ENCODE measurements at places on chromosomes 11 and 22.
A peak's percentile ranks its signal among the peaks of the same experiment; 100 is the strongest.

DNA sequence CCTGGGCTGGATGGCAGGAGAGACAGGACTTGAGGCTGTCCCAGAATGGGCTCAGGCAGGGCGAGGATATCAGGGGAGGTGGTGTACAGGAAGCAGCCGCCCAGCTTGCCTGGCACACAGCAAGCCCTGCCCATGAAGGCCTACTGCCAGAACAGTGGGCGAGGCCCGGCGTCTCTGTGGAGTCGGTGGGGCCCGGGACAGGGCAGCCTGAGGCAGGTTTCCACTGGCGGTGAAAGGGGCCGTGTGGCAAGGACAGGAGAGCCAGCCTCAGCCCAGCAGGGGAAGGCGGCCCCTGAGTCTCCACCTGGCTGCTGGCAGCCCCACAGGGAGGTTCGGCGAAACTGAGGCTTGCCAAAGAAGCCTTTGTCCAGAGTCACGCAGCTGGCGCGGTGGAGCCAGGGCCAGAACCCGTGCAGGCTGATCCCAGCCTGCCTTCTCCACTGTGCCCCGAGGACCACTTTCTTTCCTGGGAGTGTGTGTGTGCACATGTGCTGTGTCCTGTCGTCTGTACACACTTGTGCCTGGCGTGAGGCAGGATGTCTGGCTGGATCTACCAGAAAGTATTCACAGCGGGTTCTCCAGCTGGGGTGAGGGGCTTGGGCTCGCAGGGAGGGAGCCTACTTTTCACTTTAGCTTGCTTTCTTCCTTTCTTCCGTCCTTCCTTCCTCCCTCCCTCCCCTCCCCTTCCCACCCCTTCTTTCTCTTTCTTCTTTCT, 1.2 kb downstream of the TSPO start:
- ATAC-seq = peak; percentile 69

GRCh38 chr11:5204787-5205186, 4.3 kb upstream of the OR51V1 start:
- ATAC-seq = no peak

- ATAC-seq = no peak
Observed at GRCh38 chr22:33835265-33835664, 85.0 kb downstream of the LARGE1 start.

GRCh38 chr11:111912535-111912934, at the start of gene HSPB2:
HSPB2 (plus strand) TSS chr11:111912734; CDS start chr11:111912830, 96 bp downstream.
- ATAC-seq = peak; percentile 44

DNA sequence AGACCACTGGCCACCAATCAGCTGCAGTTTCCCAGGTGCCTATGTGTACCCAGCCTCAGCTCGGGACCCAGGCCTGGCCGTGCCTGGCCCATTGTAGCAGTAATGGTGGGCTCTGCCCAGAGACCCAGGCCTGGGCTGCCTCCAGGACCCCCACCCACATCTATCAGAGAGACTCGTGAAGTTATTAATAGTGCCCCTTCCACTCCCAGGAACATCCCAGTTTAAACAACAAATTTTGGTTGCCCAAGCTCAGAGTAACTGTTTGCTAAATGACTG, 42.5 kb downstream of the IGLL5 start:
- no peak for ATAC-seq

DNA sequence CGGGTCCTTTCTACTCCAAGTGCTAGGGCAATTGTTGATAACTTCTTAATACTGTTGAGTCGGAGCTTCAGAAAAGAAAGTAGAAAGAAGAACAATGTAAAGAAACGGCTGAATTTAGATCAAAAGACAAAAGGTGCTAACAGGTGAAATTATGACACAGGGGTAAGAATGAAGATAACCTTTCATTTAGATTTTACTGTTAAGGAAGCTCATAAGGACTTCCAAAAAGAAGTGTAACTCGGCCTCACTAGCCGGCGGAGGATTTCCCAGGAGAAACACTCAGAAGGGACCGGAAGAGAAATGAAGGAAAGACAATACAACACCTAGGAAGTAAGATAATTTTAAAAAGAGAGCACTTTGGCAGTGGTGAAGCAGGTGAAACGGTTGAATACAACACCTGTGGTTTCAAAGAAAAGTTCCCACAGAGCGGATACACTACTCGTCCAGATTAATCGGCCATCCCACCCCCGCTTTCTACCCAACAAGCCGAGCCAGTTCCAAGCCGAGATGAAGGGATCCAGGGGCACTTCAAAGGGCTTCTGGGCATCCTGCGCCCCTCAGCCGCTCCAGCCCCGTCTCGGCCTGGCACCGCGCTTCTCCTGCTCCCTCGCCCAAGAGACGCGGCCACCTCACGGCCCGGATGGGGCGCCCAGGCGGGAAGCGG, 737 bp downstream of the PPP2R1B start:
- ATAC-seq = no peak

DNA sequence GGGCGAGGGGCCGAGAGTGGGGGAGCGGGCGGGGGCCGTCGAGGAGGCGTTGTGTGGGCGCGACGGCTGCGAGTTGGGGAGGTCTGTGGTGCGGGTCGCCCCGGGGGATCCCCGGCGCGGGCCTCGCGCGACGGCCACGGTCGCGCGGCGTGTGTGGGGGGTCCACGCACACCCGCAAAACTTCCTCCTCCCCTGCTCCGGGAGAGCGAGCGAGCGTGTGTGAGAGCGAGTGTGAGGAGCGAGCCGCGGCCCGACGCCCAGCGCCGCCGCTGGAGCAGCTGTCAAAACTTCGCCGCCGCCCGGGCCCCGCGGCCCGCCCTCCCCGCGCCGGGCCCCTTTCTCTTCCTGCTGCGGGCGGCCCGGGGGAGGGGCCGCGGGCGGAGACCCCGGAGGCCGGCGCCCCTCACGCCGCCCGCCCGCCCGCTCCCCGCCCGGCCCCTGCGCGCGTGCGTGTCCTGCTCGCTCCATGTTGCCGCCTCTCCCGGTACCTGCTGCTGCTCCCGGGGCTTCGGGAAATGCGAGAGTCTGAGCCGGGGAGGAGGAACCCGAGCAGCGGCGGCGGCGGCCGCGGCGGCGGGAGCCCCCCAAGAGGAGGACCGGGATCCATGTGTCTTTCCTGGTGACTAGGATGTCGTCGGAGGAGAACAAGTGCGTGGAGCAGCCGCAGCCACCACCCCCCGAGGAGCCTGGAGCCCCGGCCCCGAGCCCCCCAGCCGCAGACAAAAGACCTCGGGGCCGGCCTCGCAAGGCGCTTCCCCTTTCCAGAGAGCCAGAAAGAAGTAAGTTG, 9.0 kb upstream of the CCT8L2 start:
- ATAC-seq = peak; percentile 53

DNA sequence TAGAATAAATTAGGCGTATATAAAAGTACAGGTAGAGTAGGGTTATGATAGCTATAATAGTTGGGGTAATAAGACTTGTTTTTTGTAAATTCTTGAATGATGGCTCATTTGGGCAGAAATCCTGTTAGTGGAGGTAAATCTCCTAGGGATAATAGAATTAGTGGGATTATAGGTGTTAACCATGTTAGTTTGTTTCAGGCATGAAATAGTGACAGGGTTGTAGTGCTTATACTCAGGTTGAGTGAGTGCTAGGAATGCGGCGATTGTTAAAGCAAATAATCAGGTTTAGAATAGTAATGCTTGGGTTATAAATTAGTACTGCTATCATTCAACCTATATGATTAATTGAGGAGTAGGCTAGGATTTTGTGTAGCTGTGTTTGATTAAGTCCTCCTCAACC, 297.1 kb downstream of the DYNC2H1 start:
- ATAC-seq = no peak

DNA sequence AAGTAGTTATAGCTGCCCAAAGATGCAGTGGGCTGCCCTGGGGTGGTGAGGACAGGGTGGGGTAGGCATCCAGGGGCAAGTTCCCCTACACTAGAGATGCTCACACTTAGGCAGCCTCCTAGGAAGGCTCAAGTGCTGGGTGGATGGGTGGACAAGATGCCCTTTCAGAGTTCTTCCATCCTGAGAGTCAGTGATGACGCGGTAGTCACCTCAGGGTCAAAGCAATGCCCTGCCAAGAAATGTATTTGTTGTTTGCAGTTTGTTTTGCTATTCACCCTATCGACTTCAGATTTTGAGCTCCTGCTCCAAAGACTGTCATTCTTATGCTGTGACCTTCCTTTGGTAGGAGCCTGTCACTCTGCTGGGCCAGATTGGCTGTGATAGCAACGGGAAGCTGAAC, 18.9 kb downstream of the POLA2 start:
- no peak for ATAC-seq

DNA sequence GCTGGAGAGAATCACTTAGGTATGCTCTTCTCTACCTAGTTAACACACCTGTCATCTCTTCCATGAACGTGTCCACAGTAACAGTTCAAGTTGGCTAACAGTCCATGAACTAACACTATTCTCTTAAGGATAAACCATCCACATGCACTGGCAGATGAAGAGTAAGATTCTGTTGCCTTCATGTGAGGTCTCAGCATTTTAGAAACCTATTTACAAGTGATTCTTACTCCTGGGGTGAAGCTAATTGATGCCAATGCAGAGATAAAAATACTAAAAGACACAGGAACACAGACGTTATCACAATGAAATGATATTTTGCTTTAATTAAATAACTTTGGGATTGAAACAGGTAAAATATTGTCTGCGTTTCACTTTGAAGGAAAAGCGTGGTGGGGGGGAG, 1.3 kb downstream of the LRRC4C start:
- no peak for ATAC-seq

DNA sequence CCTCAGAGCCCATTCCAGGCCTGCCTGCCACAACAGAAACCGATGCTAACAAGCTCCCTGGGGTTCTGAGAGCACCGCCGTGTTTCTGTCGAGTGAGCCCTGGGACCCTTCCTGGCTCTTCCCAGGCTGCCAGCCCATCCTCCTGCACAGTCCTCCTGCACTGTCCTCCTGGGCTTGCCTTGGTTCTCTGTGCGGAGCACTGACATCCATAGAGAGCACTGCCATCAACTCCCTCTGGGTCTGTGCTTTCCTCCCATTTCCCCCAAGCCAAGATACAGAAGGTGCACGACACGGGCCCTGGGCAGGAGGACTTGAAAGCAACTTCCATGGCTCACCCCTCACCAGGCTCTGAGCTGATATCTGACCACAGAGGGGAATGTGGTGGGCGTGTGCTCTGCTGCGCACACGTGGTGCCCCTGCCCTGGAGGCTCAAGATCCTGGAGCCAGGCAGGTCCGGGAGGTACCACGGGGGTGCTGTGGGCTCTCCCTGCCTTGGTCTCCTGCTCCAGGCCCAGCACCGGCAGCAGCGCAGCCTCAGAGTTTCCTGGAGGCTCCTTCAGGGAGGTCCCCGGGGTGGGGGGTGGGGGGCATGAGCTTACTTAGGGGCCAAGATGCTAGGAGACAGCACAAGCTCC, 304.2 kb downstream of the BRD1 start:
- no peak for ATAC-seq

- ATAC-seq = no peak
Observed at GRCh38 chr11:115548878-115549528, 44.8 kb upstream of the CADM1 start.

DNA sequence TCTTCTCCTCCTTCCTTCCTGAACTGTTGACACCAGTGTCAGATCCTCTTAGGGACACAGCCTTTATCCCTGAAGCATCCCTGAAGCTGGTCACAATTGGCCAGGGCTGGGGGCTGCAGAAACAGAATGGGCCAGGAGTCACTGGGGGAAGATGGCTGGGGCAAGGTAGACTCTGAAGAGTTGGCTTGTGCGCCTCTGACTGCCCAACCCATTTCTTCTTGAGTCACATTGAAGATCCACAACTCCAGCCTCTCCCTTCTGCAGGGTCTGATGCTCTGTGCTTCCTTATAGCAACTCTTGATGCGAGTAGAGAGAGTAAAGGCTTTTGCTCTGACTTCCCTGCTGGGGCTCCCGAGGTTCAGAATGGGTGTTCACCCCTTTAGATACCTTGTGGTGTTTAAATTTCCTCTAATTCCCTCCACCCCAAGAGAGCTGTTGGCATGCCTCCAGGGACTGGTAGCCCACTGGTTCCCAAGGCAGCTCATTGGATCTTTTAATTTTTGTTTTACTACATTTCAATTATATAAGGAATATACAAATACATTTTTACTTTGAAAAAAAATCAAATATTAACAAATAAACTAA, 13.4 kb downstream of the PRDM11 start:
- ATAC-seq = no peak

GRCh38 chr11:19995145-19995544, 165.1 kb downstream of the DBX1 start:
- ATAC-seq = no peak

- ATAC-seq = no peak
Observed at GRCh38 chr11:134060316-134060715, 8.6 kb upstream of the JAM3 start.

- peak; percentile 98 for ATAC-seq
Observed at GRCh38 chr11:67613960-67614715, 7.4 kb downstream of the NDUFV1 start.

- no peak for ATAC-seq
Observed at GRCh38 chr11:84564180-84564866, 1062.8 kb downstream of the DLG2 start.

DNA sequence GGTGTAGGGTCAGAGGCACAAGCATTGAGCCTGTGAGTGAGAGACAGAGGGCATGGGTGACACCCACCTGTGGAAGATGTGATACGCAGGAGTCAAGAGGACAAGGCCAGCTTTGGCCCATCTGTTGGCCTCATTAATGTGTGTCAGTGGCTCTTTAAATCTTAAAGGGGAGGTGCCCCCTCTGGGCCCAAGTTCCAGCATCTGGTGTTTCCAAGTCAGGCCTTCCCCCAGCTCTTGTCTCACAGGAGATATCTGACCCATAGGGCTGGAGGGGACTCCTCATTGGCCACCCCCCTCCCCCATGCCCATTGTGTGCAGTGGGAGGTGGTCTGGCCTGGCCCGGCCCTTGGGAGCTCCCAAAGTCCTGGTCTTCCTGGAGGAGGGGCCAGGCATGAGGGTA, 8.9 kb downstream of the KCNK7 start:
- ATAC-seq = no peak

DNA sequence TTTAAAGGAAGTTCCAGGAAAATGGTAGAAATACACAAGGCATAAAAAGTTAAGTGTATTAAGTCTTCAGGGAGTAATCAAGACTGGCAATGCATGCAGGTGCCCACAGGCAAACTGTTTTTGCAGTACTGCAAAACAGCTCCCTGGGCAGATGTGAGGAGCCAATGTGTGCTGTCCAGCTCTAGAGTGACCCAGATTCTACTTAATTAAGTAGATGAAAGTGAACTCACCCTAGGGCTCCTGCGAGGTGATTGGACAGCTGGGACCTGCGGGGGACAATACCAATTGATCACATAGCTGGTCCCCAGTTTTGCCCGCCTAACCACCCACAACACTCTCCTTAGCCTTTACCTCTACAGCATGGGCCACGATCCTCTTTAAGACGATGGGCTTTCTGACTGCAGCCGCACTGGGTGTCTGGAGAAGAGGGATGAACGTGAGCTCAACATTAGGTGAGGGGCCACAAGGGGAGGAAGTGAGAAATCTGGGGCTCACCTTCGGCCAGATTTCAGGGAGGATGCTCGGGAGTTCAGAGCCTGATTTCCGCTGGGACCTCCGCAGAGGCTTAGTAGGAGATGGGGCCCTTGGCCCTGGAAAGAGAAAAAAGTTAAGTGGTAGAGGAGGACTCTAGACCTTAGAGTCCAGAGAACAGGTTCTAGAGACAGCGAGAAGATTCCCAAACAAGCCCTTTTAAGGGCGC, 556 bp downstream of the CDCA5 start:
- ATAC-seq = no peak

DNA sequence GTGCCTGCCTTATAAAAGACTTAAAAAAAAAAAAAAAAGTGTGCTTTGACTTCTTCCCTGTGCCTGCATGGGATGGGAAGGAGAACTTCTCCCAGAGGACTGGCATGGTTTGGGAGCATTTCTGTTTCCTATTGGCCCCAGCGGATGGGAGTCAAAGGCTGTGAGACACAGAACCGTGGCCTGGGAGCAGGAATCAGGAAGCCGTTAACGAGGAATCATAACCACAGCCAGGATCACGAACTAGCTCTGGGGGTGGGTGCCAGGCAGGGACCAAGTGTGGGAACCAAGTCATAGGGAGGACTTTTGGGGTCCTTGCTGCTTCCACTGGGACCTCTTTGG, 526 bp downstream of the C1QTNF6 start:
- no peak for ATAC-seq
